ENCODE measurements at places on chromosomes 2 and 18. TPM values are rescaled to one million over a fixed set of nuclear protein-coding genes. Genes with fewer than 3 reads are reported as not detected.

Gene GPR35
- polyA plus RNA-seq: 3.0 TPM

GRCh38 chr2:226308986-226309385 lies 490.6 kb downstream of the IRS1 start:
- DNase-seq: peak; percentile 62

- DNase-seq: no peak
Observed at GRCh38 chr2:151869291-151869690, 41.1 kb upstream of the ARL5A start.

Gene CPLX4
- polyA plus RNA-seq: not detected

Gene AKAIN1
- not detected for polyA plus RNA-seq

DNA sequence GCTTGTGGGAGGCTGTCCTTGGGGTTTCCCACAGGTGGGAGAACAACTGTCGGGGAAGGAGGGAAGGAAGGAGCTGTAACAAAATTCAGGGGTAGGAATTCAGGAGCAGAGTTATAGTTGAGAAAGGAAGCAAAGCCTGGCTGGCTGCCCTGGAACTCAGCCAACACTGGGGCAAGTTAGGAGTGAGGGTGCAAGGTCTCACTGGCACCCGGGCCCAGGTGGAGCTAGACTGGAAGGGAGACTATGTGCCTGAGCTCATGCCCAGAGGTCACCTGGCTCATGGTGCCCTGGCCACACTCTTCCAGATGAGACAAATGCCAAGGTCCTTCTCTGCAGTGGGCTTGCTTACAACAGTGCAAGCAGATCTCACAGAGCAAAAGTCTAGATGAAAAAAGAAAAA lies 75.6 kb upstream of the ARHGAP28 start:
- DNase-seq: no peak

GRCh38 chr2:236853585-236854051 lies 232.1 kb upstream of the COPS8 start:
- DNase-seq: no peak

Gene FAM237A
- polyA plus RNA-seq: not detected

DNA sequence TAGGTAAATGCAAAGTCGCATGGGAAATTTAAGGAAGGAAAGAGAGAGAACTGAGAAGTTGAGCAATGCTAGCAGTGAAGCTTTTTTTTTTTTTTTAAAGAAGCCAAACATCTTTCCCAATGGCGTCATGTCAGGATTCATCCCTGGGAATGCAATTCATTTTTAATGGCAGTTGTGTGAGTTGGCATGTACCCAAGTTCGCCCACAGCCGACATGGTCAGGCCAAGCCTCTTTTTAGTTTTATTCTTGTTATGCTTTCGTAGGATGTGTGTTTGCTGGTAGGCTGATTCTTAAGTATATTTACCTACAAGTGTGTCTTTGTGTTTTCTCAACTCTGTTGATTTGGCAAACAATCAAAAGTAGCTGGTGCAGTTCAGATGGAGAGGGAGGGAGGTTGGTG lies 127.6 kb upstream of the ITGA6 start:
- no peak for DNase-seq

Measured in muscle of back (tissue), 13 donors.